Left ventricle myocardium superior (tissue), 1 donor: ENCODE measurements at places on chromosomes 3 and 15.

GRCh38 chr3:5616873-5617272 is 429.4 kb downstream of the EDEM1 start:
- DNase-seq: no peak

DNA sequence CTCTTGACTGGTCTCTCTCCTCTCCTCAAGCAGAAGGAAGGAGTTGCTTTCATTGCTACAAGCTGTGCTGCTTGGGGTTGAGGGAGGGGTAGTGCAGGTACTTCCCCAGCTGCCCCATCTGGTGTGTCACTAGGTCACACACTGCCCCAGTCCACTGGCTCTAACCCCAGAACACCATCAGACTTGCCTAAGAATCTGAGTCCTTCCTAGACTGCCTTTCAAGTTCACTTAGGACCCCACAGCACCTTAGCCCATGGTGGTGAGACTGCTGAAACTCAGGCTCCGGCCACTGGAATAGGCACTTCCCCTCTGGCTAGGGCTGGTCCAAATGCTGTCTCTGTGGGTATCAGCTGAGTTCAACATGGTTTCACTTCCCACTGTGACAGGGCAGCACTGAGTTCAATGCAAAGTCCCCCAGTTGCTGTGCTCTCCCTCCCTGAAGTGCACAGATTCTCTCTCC is 279.7 kb upstream of the GOLGA6L4 start:
- DNase-seq: no peak

DNA sequence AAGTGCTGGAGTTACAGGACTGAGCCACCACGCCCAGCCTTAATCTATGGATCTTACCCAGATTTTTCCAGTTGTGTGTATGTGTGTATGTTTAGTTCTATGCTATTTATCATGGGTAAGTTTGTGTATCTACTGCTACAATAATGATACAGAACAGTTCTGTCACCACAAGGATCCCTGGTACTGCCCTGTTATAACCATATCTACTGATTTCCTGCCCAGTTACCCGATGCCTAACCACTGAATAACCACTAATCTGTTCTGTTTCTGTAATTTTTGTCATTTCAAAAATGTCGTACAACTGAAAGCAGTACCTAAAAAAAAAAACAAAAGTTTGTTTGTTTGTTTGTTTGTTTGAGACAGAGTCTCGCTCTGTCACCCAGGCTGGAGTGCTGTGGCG is 123.7 kb upstream of the RAP2B start:
- DNase-seq: no peak

- no peak for DNase-seq
Observed at GRCh38 chr15:59250249-59250648, 43.6 kb downstream of the LDHAL6B start.

DNA sequence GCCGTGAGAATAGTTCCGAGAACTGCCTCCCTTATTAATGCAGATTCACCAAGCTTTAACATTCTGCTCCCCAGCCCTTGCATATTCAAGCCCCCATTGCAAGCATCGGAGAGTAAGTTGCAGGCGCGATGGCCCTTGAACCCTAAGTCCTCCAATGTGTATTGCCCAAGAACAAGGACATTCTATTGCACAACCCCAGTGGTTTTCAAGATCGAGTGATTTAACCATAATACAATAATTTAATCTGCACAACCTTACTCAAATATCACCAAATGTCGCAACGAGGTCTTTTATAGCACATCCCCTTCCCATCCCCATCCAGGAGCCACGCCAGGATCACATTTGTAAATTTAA is 21.7 kb upstream of the PLXND1 start:
- no peak for DNase-seq

DNA sequence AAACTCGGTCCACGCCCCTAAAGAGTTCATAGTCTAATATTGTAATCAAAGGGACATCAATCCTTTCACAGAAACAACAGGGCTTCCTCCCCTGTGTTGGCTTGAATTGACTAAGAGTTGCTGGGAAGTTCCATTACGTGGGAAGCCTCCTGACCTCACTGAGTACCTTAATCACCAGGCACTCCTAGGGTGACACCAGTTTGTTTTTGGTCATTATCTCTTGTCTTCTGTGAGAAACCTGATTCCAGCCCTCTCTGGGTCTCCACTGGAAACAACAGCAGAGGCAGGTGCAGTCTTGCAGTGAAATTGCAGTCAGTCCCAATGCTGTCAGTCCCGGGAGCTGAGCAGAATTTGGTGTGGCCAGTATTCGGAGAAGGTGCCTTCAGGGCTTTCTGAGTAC is 55.4 kb downstream of the BOC start:
- no peak for DNase-seq

DNA sequence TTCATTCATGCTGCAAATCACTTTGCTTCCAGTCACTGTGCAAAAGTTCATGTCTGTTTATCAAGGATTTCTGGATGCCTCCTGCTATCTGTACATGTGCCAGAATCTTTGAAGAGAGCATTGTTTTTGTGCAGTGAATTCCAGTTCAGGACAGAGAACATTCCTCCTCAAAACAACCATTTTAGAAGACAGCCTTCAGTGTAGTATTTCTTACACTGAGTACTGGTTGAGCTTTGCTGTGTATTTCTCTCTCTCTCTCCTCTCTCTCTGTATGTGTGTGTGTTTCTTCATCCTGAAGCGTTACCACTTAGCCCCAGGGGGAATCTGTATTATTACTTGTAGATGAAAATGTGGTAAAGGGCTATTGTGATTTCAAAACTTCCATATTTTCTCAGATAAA is 123.8 kb upstream of the CHL1 start:
- no peak for DNase-seq

GRCh38 chr3:81199587-81199986 is 561.9 kb downstream of the GBE1 start:
- DNase-seq: no peak

GRCh38 chr15:73901126-73901810 is 25.0 kb upstream of the LOXL1 start:
- DNase-seq: no peak
